A549 treated with dexamethasone at 1 μM for 4 hours (cell line): ENCODE measurements at places on chromosomes 4 and X. TPM values are rescaled to one million over a fixed set of nuclear protein-coding genes. Genes with fewer than 3 reads are reported as not detected.

Gene MXD4
- 14.6 to 22.6 TPM (median 20.5 TPM) in 5 replicates for total RNA-seq

Gene FAM50A
- total RNA-seq, result 102 to 123 TPM (median 110 TPM) in 5 replicates

Gene FAM9C
- total RNA-seq, result 0.05 TPM in 1 of 5 replicates, not detected in the others

Gene CYLC1
- not detected in 5 replicates for total RNA-seq

Gene BTK
- total RNA-seq, result 0.12 to 0.20 TPM (median 0.20 TPM) in 4 of 5 replicates, not detected in the other

Gene RBM41
- 8.2 to 10.7 TPM (median 10.0 TPM) in 5 replicates for total RNA-seq

Gene CSN1S1
- total RNA-seq, result not detected in 5 replicates

Gene GNRHR
- not detected in 5 replicates for total RNA-seq

Gene PLS3
- total RNA-seq, result 178 to 220 TPM (median 200 TPM) in 5 replicates

Gene MAGEB2
- not detected in 5 replicates for total RNA-seq

Gene PPP2R2C
- total RNA-seq, result 26.5 to 43.3 TPM (median 41.1 TPM) in 5 replicates

Gene TRPC3
- 0.04 to 0.11 TPM (median 0.09 TPM) in 5 replicates for total RNA-seq

Gene GAGE12E
- total RNA-seq, result not detected in 5 replicates

Gene SLC9B1
- 0.10 to 0.18 TPM (median 0.13 TPM) in 5 replicates for total RNA-seq

Gene CHRNA9
- 0.90 to 1.7 TPM (median 1.3 TPM) in 5 replicates for total RNA-seq

Gene PASD1
- total RNA-seq, result 0.02 to 0.07 TPM in 2 of 5 replicates, not detected in the others

Gene ARR3
- not detected in 5 replicates for total RNA-seq

Gene CD38
- 8.9 to 17.6 TPM (median 14.4 TPM) in 5 replicates for total RNA-seq

Gene COL4A6
- total RNA-seq, result 13.9 to 17.4 TPM (median 16.8 TPM) in 5 replicates

Gene HMX1
- total RNA-seq, result 0.10 to 0.15 TPM (median 0.12 TPM) in 4 of 5 replicates, not detected in the other

Gene RPS3A
- 1,386 to 1,713 TPM (median 1,445 TPM) in 5 replicates for total RNA-seq

Gene DRD5
- 0.04 TPM in 1 of 5 replicates, not detected in the others for total RNA-seq

Gene GPR119
- total RNA-seq, result not detected in 5 replicates

Gene PDGFC
- 2.5 to 3.4 TPM (median 3.2 TPM) in 5 replicates for total RNA-seq

Gene FAM236D
- total RNA-seq, result not detected in 5 replicates

Gene RPS6KA3
- 34.9 to 52.5 TPM (median 46.8 TPM) in 5 replicates for total RNA-seq

Gene FABP2
- total RNA-seq, result not detected in 5 replicates

Gene PDZD4
- 2.9 to 4.0 TPM (median 3.4 TPM) in 5 replicates for total RNA-seq

Gene IL13RA1
- 58.6 to 74.1 TPM (median 69.0 TPM) in 5 replicates for total RNA-seq

Gene PAGE1
- 0.23 to 0.43 TPM (median 0.36 TPM) in 3 of 5 replicates, not detected in the others for total RNA-seq

Gene NAP1L2
- 0.89 to 1.2 TPM (median 1.1 TPM) in 5 replicates for total RNA-seq

Gene ATOH1
- total RNA-seq, result not detected in 5 replicates

Gene RP2
- total RNA-seq, result 7.2 to 10.6 TPM (median 9.5 TPM) in 5 replicates

Gene ZXDB
- 7.9 to 11.9 TPM (median 10.3 TPM) in 5 replicates for total RNA-seq

Gene AKAP17A
- total RNA-seq, result 25.5 to 40.5 TPM (median 37.7 TPM) in 5 replicates

Gene GNPDA2
- 8.1 to 11.1 TPM (median 10.5 TPM) in 5 replicates for total RNA-seq

Gene ARHGEF38
- not detected in 5 replicates for total RNA-seq

Gene TREX2
- total RNA-seq, result 0.63 to 1.7 TPM (median 1.3 TPM) in 5 replicates

Gene C4orf51
- not detected in 5 replicates for total RNA-seq

Gene CXCL5
- total RNA-seq, result 24.2 to 32.4 TPM (median 25.3 TPM) in 5 replicates

Gene SPANXD
- 0.15 TPM in 1 of 5 replicates, not detected in the others for total RNA-seq

Gene CT45A5
- 0.09 to 0.22 TPM in 2 of 5 replicates, not detected in the others for total RNA-seq

Gene GLOD5
- not detected in 5 replicates for total RNA-seq

Gene CSAG3
- not detected in 5 replicates for total RNA-seq

Gene NPY1R
- 0.07 to 0.17 TPM (median 0.11 TPM) in 3 of 5 replicates, not detected in the others for total RNA-seq

Gene ANK2
- 0.52 to 1.4 TPM (median 0.85 TPM) in 5 replicates for total RNA-seq

Gene EPGN
- total RNA-seq, result 0.35 TPM in 1 of 5 replicates, not detected in the others

Gene ENOPH1
- 28.3 to 32.2 TPM (median 30.7 TPM) in 5 replicates for total RNA-seq

Gene MAGEA2B
- 0.08 to 0.42 TPM (median 0.24 TPM) in 4 of 5 replicates, not detected in the other for total RNA-seq

Gene PSAPL1
- 0.29 to 0.51 TPM (median 0.36 TPM) in 5 replicates for total RNA-seq

Gene CLTRN
- 0.49 to 0.96 TPM (median 0.77 TPM) in 5 replicates for total RNA-seq

Gene GABRG1
- not detected in 5 replicates for total RNA-seq

Gene FTSJ1
- 66.2 to 74.4 TPM (median 71.2 TPM) in 5 replicates for total RNA-seq

Gene ZCCHC18
- 0.02 to 0.30 TPM (median 0.18 TPM) in 4 of 5 replicates, not detected in the other for total RNA-seq

Gene PRICKLE3
- 9.9 to 17.2 TPM (median 16.5 TPM) in 5 replicates for total RNA-seq
